ENCODE measurements at places on chromosomes 2 and 18.

DNA sequence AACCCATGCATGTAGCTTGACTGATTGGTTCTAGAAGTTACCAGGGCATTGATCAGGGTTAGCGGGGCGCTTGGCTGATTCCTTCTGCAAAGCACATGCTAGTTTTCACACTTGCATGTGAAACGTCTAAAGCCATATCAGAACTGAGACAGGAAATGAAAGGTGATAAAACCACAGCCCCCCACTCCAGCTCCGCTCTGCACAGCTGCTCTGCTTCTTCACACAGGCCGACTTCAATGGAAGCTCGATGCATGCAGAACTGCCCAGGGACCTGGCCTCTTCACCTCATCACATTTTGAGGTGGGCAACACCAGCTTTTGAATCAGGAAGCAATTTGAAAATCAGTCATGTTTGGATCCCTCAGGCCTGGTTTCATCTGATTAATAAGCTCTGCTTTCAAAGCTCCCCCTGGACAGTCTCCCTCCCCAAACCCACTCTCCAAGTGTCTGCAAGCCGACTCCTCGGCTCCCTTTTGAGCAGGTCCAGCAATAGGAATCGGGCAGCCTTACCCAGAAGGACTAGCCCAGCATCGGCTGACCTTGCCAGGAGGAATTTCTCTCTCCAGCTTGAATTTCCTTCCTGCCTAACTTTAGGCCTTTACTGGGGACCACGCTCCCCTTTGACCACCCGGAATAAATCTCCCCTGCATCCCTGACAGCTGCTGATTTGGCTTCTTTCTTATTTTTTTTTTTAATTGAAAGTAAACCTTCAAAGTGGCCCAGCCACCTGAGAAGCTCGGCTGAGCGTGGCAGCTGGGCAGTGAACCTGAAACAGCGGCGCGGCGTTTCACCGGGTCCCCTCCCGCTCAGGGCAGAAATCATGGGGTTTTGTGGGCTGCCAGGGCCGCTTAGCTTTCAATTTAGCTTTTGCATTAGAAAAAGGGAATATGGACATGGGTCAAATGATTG, 31.7 kb downstream of the HRH4 start:
- no peak for DNase-seq

GRCh38 chr2:85893428-85894258, 4.9 kb upstream of the ST3GAL5 start:
- DNase-seq, result no peak

- no peak for DNase-seq
Measured at GRCh38 chr2:122643725-122644329, 888.4 kb downstream of the TSN start.

- no peak for DNase-seq
Measured at GRCh38 chr2:191436368-191437055, 191.3 kb downstream of the MYO1B start.

GRCh38 chr18:68604256-68604655, 110.7 kb downstream of the TMX3 start:
- DNase-seq, result no peak
